ENCODE measurements at places on chromosomes 1 and 21.

DNA sequence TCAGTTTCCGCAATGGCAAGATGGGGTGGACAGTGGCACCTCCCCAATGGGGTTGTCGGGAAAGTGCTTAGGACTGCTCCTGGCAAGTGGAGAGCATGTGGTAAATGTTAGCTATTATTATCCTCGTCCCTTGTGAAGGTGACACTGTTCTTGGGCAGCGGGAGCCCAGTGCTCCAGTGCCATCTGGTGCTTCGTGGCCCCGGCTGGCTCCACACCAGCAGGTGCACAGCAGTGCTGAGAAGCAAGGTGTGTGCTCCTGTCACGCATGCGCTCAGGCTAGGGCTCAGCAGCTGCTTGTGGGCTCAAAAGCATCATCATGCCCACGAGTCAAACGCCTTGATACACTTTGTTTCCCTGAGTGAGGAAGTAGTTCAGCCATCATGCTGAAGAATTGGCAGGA is 24.9 kb upstream of the KCNC4 start:
- no peak for DNase-seq

DNA sequence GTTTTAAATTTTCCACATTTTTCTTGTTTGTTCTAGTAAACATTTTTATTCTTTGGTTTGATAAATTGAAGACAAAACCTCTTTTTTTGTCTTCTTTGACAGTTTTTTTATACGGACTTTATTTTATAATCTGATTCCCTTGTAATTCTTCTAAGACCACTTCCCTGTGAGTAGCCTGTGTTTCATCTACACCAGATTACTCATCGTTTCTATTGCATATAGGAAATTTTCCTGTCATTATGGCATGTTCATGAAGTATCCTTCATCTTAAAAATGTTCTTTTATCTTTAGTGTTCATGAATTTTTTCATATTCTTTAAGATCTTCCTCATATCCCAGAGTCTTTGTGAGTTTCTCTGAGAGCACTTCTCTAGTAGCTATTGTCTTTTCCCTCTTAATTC is 109.8 kb downstream of the USP25 start:
- no peak for DNase-seq

DNA sequence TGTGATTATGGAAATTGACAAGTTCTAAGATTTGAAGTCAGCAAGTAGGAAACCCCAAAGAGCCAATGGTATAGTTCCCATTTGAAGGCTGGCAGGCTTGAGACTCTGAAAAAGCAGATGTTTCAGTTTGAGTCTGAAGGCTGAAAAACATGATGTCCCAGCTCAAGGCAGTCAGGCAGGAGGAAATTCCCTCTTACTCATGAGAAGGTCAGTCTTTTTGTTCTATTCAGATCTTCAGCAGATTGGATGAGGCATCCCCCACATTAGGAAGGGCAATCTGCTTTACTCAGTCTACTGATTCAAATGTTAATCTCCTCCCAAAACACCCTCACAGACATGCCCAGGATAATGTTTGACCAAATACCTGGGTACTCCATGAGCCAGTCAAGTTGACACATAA is 372.5 kb upstream of the ST6GALNAC5 start:
- no peak for DNase-seq

DNA sequence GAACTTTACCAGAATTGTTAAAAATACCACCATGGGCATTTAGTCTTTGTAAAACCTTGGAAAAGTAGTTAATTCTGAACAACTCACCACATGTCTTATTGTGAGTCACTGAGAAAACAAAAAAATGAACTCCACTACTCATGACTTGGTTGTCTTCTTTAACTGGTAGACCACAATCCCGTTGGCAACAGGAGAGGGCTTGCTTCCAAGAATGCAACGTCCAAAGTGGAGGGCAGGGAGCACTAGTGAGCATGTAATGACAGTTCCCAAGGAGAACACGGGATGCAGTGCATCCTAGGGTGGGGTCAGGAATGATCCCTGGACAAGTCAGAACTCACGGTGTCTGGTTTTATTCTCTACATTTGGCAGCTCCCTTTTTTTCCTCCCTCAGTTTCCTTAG is 15.2 kb upstream of the HMCN1 start:
- DNase-seq: no peak

- DNase-seq: no peak
Measured at GRCh38 chr1:94936861-94937620, 10.1 kb upstream of the CNN3 start.

DNA sequence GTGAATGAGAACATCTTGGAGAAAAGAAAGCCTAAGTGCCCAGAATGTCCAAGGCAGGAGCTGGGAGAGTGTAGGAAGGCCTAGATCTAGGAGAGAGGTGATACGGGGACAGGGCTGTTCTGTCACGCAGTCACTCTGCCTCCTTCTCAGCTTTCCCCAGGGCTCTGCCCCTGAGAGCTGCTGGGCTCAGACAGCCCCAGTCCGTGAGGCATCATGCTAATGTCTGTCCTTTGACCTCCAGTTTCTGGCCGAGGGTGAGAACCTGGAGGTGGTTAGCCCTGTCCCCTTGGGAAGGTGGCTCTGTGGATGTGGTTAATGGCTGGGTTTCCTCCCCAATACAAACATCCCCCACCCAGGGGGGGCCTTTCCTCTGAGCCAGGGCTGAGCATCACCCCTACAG is 63.2 kb downstream of the FAM163A start:
- no peak for DNase-seq

GRCh38 chr1:50703240-50703639 is 256.8 kb downstream of the FAF1 start:
- DNase-seq: no peak

GRCh38 chr1:3355894-3356826 is 98.3 kb upstream of the ARHGEF16 start:
- DNase-seq: no peak

DNA sequence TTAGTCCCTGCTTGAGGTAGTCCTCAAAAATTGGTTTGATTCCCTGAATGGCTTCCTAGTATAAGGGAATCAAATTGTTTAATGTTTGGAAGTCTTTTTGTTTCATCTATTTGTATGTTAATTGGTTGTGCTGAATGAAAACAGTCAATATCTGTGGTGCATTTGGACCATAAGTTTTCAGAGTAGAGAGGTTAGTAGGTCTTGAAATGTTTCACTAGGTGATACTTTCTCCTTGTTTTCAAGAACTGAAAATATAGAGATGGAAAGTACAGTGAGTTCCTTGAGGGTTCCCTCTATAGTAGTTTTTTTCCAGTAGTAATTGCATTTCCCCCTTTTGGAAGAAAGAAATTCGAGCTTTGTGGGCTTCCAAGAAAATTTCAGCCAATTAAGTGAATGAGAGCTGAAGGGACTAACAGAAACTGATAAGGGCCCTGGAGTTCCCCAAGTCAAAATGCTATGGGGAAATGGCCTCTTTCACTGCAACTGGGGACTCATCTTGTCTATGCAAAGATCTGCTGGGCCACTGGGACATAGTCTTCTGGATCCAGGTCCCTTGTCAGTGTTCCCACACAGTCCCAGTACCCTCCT is 18.6 kb upstream of the CEP350 start:
- no peak for DNase-seq

DNA sequence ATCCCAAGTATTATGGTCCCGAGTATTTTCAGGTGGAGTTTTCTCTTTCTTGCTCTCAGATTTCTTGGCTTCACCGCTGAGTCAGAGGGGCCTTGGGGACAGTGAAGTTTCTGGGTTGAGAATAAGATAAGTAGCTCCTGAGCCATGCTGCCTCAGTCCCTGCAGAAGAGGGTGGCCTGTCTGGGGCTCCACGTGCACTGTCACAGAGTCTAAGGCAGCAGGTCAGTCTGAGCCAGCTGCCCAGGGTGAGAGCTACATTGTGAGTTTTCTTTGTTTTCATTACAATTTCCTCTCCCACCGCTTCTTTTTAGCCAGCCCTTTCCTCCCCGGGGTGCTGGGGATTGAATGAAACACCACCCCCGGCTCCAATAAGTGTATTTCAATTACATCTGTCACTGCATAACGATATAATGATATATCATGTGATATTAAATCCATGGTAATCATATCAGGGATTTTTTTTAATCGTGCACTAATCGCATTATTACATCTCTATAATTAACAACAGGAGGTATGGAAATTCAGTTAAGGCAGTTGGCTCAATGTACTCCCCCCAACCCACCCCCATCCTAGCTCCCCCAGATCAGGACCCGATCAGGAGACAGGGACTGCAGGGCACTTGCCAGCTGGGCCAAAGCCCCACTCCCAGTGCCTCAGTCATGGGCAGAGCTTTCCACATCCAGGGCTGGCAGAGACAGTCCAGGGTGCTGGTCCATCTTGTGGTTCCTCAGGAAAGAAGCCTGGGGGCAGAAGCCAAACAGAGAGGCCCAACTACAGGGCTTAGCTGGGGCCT is 43.7 kb downstream of the DMAP1 start:
- DNase-seq: no peak

DNA sequence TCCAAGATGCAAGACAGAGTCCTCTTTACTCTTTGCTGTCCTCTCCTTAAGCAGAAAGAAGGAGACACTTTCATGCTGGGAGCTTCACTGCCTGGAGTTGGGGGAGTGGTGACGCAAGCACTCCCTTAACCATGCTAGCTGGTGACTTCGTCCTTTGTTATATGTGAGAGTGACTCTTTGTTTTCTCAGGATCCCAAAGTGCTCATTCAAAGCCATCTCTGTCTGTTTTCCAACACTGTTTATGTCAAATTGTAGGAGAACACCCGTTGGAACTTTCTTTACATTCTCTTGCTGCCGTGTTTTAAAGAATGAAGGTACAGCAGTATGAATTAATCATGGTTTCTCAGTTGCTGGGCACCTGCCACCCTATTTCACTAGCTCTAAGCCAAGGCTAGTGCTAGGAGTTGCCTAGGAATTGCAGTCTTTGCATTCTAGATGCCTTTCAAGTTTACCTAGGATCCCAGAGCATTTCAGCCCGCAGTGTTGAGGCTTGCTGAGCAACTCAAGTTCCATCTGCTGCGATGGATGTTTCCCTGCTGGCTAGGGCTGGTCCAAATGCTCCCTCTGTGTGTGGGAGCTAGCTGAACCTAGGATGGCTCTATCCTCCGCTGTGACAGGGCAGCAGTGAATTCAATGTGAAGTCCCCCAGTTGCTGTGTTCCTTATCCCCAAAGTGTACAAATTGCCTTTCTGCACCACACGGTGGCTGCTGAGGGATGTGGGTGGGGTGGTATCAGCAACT is 82.6 kb upstream of the GPR52 start:
- peak; percentile 30 for DNase-seq

GRCh38 chr1:168145184-168146159 is 8.7 kb upstream of the GPR161 start:
- peak; percentile 72 for DNase-seq

DNA sequence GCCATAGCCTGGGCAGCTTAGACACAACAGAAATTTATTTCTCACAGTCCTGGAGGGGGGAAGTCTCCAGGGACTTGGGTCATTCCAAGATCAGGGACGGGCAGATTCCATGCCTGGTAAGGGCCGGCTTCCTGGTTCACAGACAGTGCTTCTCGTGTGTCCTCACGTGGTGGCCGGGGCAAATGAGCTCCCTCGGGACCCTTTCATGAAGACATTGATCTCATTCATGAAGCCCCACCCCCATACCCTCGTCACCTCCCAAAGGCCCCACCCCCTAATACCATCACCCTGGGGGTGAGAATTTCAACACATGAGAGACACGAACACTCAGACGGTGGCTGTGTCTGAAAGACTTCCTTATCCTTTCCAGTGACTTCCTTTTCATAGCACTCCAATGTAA is 51.5 kb downstream of the ACOT7 start:
- no peak for DNase-seq

DNA sequence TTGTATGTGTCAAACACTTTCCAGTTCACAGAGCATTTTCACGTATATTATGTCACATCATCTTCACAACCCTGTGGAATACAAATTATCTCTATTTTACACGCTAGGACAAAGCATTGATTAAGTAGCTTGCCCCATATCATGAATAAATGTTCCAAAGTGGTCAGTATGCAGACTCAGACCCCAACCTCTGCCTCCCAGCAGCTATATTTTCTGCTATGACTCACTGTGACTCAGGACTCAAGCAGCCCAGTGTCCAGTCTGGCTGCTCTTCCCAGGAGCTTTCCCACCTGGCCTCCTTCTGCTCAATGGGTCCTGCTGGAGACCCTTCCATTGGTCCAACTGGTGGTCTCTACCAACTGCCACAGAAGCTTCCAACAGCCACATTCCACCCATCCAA is 56.0 kb upstream of the RAP1A start:
- no peak for DNase-seq

All from hypothalamus (tissue), 51 donors.